ENCODE measurements at places on chromosomes 16 and 17.

GRCh38 chr17:75267153-75267410 lies 3.9 kb downstream of the MIF4GD start:
- DNase-seq: no peak

- DNase-seq: peak; percentile 76
Measured at GRCh38 chr17:64418506-64419339, 28.1 kb upstream of the PECAM1 start.

- DNase-seq: no peak
Measured at GRCh38 chr17:79794659-79795511, 2.0 kb downstream of the CBX8 start.

DNA sequence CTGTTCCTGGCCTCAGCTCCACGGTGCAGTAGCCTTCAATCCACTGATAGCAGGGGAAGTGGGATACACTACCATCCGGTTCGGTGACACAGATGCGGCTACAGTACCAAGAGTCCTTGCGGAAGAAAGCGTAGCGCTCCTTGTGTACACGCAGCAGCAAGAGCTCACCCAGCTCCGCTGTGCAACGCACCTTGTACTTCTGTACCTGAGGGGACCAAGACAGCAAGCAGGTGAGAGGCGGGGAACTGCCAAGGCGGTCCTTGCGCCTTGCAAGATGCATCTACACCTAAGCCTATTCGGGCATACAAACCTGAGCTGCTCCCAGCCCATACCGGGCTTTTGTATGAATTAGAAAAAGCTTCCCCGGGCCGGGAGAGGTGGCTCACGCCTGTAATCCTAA lies 1.5 kb downstream of the ALOXE3 start:
- DNase-seq: no peak

DNA sequence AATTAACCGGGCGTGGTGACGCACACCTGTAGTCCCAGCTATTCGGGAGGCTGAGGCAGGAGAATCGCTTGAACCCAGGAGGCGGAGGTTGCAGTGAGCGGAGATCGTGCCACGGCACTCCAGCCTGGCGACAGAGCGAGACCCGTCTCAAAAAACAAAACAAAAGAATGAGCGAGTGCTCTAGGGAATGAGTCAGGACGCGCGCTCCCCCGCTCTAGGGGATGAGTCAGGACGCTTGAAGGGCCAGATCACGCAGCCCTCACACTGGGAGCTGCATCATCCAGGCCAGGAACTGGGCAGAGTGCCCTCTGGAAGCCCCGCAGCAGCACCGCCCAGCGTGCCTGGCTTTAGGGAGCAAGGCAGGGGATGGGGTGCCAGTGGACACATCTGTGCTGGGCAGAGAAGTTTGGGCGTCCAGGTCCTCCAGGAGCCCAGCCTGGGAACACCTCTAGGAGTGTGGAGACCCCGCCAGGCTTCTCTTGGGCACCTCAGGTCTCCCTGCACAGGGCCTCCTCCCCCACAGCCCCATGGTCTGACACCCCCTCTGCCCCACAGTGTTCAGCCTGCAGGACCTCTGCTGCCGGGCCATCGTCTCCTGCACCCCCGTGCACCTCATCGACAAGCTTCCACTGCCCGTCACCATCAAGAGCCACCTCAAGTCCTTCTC lies 3.9 kb upstream of the WFIKKN1 start:
- peak; percentile 94 for DNase-seq

DNA sequence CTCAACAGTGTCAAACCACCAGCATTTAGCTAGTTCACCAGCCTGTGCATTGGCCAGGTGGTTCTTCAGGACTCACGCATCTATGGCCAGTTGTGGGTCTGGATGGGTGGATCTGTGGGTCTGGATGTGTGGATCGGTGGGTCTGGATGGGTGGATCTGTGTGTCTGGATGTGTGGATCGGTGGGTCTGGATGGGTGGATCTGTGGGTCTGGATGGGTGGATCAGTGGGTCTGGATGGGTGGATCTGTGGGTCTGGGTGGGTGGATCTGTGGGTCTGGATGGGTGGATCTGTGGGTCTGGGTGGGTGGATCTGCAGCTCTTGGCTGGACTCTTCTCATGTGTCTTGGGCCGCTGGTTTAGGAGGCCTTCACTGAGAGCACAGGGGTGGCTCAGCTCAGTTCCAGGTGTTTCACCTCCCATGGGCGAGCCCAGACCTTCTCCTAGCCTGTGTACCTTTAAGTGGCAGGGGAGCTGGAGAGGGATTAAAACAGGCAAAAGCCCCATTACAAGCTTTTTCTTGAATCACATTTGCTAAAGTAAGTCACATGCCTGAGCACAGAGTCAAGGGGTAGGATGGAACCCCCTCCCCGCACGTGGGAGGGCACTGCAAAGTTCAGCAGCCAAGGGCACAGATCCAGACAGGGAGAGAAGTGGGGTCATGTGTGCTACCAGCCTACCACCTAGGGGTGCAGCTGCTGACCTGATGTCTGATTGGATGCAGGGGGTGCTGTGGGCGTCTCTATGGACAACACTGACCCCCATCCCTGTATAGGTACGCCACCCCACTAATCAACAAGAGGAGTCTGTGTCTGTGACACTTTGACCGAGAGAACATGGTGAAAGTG lies 3.4 kb upstream of the NUBP1 start:
- no peak for DNase-seq

GRCh38 chr17:80182845-80183223 lies 13.0 kb downstream of the CARD14 start:
- no peak for DNase-seq

DNA sequence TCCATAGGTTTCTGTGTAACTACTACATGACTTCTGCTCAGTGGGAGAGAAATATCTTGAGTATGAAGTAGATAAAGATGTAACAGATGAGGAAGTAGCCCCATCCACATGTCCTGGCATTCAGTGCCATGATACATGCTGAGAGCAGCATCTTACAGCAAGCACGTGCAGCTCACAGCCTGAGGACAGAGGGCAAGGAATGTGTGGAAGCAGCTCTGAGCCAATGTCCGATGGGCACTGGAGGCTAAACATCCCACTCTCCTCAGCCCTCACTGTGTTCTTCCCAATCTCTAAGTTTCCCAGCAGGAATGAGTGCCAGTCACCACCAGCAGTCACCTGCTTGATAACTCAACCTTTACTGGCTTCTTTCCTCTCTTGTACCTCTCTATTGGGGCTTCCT lies 40.4 kb downstream of the CFDP1 start:
- no peak for DNase-seq

GRCh38 chr17:31753011-31753410 lies 106.0 kb downstream of the COPRS start:
- no peak for DNase-seq

- no peak for DNase-seq
Measured at GRCh38 chr16:78271981-78272380, 172.5 kb downstream of the WWOX start.

DNA sequence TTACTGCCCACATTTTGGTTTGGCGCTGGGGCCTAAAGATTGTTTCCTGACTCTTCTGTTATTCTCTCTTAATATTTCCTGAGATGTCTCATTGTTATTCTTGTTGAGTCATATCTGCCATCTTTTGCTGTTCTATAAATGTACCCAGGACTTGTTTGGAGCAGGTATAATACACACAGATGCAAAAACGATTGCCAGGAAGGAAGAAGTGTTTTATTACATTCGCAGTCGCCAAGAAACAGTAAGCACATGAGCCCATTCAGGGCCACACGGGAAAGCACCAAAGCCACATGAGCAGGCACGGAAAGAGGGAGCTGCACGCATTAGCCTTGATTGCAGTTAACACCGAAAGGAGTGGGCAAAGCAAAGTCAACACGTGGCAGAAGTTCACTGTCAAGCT lies 70.2 kb downstream of the ARHGAP44 start:
- DNase-seq: no peak

DNA sequence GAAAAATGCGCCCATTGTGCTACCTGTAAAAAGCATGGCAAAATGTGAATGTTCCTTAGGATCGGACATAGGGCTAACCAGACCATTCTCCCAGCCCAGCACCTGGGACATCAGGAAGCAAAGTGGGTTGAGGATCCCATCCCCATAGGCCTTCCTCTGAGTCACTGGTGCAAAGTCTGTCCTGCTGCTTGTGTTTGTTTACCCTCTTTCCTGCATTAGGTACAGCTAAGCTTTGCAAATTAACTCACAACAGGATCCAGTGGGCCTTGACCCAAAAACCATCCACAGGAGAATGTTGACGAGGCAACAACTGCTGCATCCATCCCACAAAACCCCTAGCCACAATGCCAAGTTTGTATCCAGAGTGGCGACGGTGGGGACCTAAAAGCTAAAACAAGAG lies 106.2 kb downstream of the GRIN2A start:
- no peak for DNase-seq

- DNase-seq: no peak
Measured at GRCh38 chr17:36655726-36656125, 54.3 kb downstream of the MRM1 start.

- DNase-seq: no peak
Measured at GRCh38 chr16:19463468-19464315, 46.0 kb downstream of the TMC5 start.

GRCh38 chr17:48592577-48592976 lies 1.0 kb downstream of the HOXB5 start:
- no peak for DNase-seq

DNA sequence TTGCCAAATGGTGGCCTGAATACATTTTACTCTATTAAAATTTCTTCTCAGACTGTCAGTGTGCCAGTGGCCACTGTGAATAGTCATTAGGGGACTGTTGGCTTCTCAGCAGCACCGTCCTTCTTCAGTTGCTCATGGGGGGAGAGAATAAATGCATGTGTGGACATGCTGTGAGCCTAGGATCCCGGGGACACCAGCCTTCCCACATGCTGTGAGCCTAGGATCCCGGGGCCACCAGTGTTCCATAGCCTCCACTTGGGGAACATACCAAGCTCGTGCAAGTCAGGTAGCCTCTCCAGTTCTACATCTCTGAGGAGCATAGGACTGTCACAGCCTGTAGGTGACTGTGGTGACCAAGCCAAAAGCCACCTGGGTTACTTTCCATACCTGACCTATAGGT lies 51.5 kb downstream of the BANP start:
- no peak for DNase-seq

- no peak for DNase-seq
Measured at GRCh38 chr17:9356488-9356911, 219.1 kb downstream of the STX8 start.

DNA sequence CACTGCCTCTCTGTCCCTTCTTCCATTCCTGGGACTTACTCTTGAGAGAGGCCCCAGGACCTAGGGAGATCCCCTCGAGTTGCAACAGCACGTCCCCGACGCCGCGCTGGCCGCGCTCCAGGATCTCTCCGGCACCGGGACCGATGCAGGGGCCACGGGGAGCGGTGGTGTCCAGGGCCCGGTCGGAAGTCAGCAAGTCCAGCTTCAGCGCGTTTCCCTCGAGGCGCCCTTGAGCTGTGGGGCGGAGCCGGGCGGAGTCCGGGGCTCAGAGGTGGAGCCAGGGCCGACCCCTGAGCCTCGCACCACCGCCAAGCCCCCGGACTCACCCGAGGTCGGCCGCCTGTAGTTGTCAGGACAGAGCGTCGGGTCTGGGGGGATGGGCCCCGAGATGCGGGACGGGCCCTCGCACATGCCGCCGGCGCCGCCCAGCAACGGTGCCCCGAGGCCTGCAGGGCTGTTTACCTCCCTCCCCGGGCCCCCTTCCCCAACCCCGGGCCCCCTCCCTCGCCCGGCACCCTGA lies 458 bp downstream of the ENKD1 start:
- DNase-seq: peak; percentile 60

- DNase-seq: no peak
Measured at GRCh38 chr16:35410438-35410837, 1951.0 kb downstream of the TP53TG3F start.

- no peak for DNase-seq
Measured at GRCh38 chr16:86256995-86257394, 253.3 kb upstream of the FOXF1 start.

- peak; percentile 10 for DNase-seq
Measured at GRCh38 chr17:4005296-4006164, 41.3 kb upstream of the ATP2A3 start.

GRCh38 chr17:1119924-1120323 lies 59.9 kb downstream of the ABR start:
- no peak for DNase-seq

- no peak for DNase-seq
Measured at GRCh38 chr17:55278173-55278961, 13.6 kb downstream of the HLF start.

- DNase-seq: no peak
Measured at GRCh38 chr17:27504188-27504995, 48.1 kb downstream of the KSR1 start.

- no peak for DNase-seq
Measured at GRCh38 chr17:81691608-81692007, 7.8 kb downstream of the HGS start.

GRCh38 chr17:69060822-69061221 lies at the start of gene ABCA9:
TSS of gene ABCA9 (minus strand) at chr17:69060927. CDS start at chr17:69051126, 9,801 bp downstream.
- DNase-seq: peak; percentile 69

DNA sequence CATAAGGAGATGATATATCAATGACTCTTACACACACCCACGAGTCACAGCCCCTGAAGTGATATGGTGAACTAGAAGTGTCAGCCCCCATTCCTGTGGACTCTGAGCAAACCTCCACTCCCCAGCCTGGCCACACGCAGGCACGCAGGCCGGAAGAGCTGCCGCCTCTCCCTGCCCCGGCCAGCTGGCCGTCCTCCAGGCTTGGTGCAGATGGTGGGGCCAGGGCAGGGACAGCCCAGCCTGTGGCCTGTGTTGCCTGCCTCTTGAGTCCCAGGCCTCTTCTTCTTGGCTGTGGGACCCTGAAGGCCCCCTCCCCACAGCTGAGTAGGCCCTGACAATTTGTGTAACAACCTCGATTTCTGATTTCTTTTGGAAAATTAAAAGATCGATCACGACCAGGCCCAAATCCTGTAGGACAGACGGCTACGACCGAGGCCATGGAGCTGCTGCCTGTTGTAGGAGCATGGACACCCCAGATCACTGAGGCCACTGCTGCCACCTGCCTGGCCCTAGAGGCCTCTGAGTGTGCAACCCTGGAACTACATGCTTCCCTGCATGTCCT lies 10.0 kb upstream of the MPRIP start:
- DNase-seq: peak; percentile 94

- DNase-seq: no peak
Measured at GRCh38 chr16:71863995-71864394, 18.2 kb downstream of the ATXN1L start.

GRCh38 chr17:38732376-38733281 lies 2.5 kb downstream of the CISD3 start:
- no peak for DNase-seq

GRCh38 chr16:61371881-61372280 lies 664.4 kb downstream of the CDH8 start:
- DNase-seq: no peak

DNA sequence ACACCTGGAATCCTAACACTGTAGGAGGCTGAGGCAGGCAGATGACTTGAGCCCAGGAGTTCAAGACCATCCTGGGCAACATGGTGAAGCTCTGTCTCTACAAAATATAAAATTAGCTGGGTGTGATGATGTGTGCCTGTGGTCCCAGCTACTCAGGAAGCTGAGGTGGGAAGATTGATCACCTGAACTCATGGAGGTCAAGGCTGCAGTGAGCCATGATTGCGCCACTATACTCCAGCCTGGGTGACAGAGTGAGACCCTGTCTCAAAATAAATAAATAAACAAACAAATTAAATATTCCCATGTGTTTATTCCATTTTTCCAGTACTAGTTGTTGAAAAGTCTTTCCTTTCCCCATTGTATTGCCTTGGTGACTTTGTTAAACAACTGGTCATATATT lies 74.8 kb upstream of the DNAH17 start:
- DNase-seq: no peak

GRCh38 chr17:67051837-67052236 lies 7.5 kb downstream of the CACNG1 start:
- no peak for DNase-seq

GRCh38 chr16:64311241-64311640 lies 810.6 kb downstream of the CDH11 start:
- peak; percentile 13 for DNase-seq

GRCh38 chr17:332558-333322 lies 19.9 kb downstream of the RPH3AL start:
- peak; percentile 82 for DNase-seq

Data from GM03348 (cell line).